ENCODE measurements at places on chromosomes 4 and X. TPM values are rescaled to one million over a fixed set of nuclear protein-coding genes. Genes with fewer than 3 reads are reported as not detected.

Gene HTN3
- not detected for total RNA-seq

Gene CXorf49
- total RNA-seq = not detected

Gene TEC
- 0.35 TPM for total RNA-seq

Gene CCKAR
- total RNA-seq = not detected

Gene ADGRG4
- total RNA-seq = 0.24 TPM

Gene GUCY1B1
- total RNA-seq = 20.5 TPM

Gene KDR
- 0.67 TPM for total RNA-seq

Gene FREM3
- total RNA-seq = not detected

Gene GLOD5
- total RNA-seq = not detected

Gene PARM1
- 1.0 TPM for total RNA-seq

Gene SH3TC1
- 1.4 TPM for total RNA-seq

Gene AFAP1
- 107 TPM for total RNA-seq

Gene GPC3
- total RNA-seq = 1.5 TPM

Gene TREX2
- 1.6 TPM for total RNA-seq

Gene IL13RA1
- total RNA-seq = 64.4 TPM

Gene MRPL1
- total RNA-seq = 22.5 TPM

Gene MANBA
- total RNA-seq = 36.9 TPM

Gene NLGN3
- 0.87 TPM for total RNA-seq

Gene BANK1
- total RNA-seq = 0.72 TPM

Gene HTN1
- total RNA-seq = not detected

Gene AMER1
- total RNA-seq = 5.4 TPM

Gene SMARCA1
- 123 TPM for total RNA-seq

Gene CLDN34
- not detected for total RNA-seq

Gene MUC7
- total RNA-seq = not detected

Gene NPNT
- 2.7 TPM for total RNA-seq

Gene BTC
- total RNA-seq = 0.41 TPM

Gene TBC1D8B
- 19.8 TPM for total RNA-seq

Gene RNF128
- total RNA-seq = not detected

Gene GAGE12F
- total RNA-seq = not detected

Gene MAGEA8
- not detected for total RNA-seq

Gene PLAC1
- not detected for total RNA-seq

Gene SHOX
- total RNA-seq = 0.15 TPM

Gene HS6ST2
- total RNA-seq = 1.9 TPM

Gene TSPYL2
- total RNA-seq = 42.5 TPM

Gene RAI2
- total RNA-seq = 0.87 TPM

Gene STATH
- not detected for total RNA-seq

Gene PAGE2B
- not detected for total RNA-seq

Gene TBX22
- total RNA-seq = not detected

Gene RTL3
- total RNA-seq = 0.28 TPM

Gene NPY1R
- total RNA-seq = 0.22 TPM

Gene USP17L20
- total RNA-seq = not detected

Gene DHRSX
- total RNA-seq = 30.1 TPM

Gene PABPC1L2A
- not detected for total RNA-seq

Gene VSIG1
- not detected for total RNA-seq

Gene FDCSP
- not detected for total RNA-seq

Gene HAND2
- not detected for total RNA-seq

Gene GAB3
- 2.0 TPM for total RNA-seq

Gene MAGEA2B
- not detected for total RNA-seq

Gene NR0B1
- total RNA-seq = not detected

Gene CFAP99
- not detected for total RNA-seq

Gene ALAS2
- not detected for total RNA-seq

Gene XAGE3
- not detected for total RNA-seq

Gene RNF175
- 0.62 TPM for total RNA-seq

Gene UGT2B15
- not detected for total RNA-seq

Gene ZFYVE28
- total RNA-seq = 1.3 TPM

Gene CTAG2
- not detected for total RNA-seq

Gene CCDC149
- 21.4 TPM for total RNA-seq

Measured in chondrocyte (in vitro differentiated cells).